ENCODE measurements at places on chromosomes 6 and 20.

GRCh38 chr20:48714764-48715163 lies 113.0 kb downstream of the PREX1 start:
- no peak for DNase-seq

- no peak for DNase-seq
These were observed 48.5 kb downstream of the PYGB start for GRCh38 chr20:25296094-25297093.

GRCh38 chr6:77403424-77403823 lies 59.9 kb downstream of the HTR1B start:
- DNase-seq, result no peak

- DNase-seq, result no peak
These were observed 147.5 kb downstream of the ERMARD start for GRCh38 chr6:169898788-169899480.

- no peak for DNase-seq
These were observed 75.8 kb downstream of the ADGRB3 start for GRCh38 chr6:68710916-68711315.

DNA sequence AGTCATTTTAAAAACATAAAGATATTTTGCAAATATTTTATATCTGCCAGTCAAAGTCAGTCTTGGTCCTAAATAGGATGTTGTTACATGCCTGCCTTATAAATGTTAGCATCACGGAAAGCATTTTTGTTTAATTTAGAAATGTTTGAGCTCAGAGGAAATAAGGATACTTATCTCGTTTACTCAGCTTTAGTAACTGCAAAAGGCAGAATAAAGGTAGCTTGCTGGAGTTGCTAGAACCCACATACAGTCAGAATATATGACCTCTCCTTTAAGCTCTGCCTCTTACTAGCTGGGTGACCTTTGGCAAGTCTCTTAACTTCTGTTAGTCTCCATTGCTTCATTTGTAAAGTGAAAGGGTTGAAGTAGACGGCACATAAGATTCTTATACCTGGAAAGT lies 867.3 kb downstream of the KIF16B start:
- DNase-seq, result no peak

- DNase-seq, result no peak
These were observed 1.5 kb upstream of the ISM1 start for GRCh38 chr20:13219327-13220193.
